ENCODE measurements at places on chromosomes 7 and 10. TPM values are rescaled to one million over a fixed set of nuclear protein-coding genes. Genes with fewer than 3 reads are reported as not detected.

The CALCR gene
- not detected for total RNA-seq

The ELOVL3 gene
- 0.22 TPM for total RNA-seq

The C7orf33 gene
- not detected for total RNA-seq

The FLNC gene
- total RNA-seq, result not detected

The CAMK2B gene
- total RNA-seq, result not detected

The TMEM178B gene
- total RNA-seq, result not detected

The ZNF488 gene
- not detected for total RNA-seq

The CUEDC2 gene
- 70.3 TPM for total RNA-seq

The SUV39H2 gene
- total RNA-seq, result 22.3 TPM

The ENTPD1 gene
- total RNA-seq, result 10.9 TPM

The IGFBP1 gene
- total RNA-seq, result not detected

DNA sequence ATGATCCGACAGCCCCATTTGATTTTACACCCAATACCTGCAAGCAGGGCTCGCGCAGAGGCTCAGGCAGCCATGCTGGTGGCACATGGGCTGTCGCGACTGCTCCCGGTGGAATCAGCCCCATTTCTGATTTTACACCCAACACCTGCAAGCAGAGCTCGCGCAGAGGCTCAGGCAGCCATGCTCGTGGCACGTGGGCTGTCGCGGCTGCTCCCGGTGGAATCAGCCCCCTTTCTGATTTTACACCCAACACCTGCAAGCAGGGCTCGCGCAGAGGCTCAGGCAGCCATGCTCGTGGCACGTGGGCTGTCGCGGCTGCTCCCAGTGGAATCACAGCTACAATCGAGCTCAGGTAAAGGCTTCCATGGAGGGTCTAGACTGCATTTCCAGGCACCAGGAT lies 244.1 kb downstream of the PTPRN2 start:
- DNase-seq, result no peak

DNA sequence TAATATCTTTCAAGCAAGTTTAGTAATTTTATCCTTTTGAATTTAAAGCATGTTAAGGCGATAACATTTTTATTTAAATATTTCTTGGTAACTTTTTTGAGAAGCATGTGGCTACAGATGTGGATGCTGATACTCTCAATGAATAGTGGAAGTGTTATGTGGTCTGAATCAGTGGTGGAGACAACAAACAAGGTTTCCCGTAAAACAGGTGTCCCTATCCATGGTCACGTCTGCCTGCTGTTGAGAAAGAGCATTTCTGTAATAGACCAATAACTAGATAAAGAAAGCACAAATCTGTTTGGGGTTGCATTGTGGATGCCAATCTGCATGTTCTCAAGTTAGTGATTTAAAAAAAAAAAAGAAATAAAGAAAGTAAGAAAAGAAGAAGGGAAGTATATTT lies 13.9 kb upstream of the MAPK8 start:
- DNase-seq, result no peak

DNA sequence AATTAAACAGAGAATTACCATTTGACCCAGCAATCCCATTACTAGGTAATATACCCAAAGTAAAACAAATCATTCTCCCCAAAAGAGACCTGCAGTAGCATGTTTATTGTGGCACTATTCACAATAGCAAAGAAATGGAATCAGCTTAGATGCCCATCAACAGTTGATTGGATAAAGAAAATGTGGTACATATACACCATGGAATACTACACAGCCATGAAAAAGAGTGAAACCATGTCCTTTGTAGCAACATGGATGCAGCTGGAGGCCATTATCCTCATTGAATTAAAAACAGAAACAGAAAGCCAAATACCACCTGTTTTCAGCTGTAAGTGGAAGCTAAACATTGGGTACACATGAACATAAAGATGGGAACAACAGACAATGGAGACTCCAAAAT lies 1141.8 kb upstream of the AUTS2 start:
- no peak for DNase-seq

GRCh38 chr10:89959433-89960110 lies 258.2 kb downstream of the KIF20B start:
- DNase-seq, result no peak

DNA sequence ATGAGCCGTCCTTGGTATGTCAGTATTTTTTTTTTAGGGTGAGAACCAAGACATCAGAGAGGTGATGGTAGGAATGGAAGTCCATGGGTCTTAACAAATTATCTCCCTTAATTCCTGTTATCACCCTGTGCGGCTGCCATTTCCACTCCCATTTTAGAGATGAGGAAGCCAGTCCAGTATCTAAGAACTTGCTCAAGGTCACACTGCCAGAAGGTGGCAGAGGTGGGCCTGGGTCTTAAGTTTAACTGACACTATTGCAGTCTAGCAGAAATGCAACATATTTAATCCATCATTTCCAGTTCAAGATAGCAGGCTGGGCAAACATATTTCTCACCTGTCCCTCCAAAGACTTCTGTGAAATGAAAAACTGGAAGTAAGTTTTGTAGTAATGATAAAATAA lies 108.3 kb downstream of the GLI3 start:
- DNase-seq, result no peak

DNA sequence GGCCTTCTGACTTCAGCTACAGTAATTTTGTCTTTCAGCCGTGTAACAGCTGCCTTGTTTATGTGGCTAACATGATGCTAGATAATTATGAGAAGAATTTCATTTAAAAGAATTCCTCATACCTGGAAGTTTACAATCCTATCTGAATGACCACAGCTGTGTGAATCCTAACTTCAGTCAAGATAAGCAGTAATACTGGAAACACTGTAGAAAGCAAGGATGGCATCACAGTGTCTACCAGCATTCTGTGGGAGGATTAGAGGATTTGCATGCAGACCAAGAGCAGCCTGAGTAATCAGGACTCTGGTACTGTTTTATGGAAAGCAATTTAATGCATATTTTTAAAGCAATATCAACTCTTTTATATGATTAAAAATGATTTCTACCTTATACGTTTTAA lies 282.4 kb downstream of the EXOC4 start:
- DNase-seq, result no peak

- no peak for DNase-seq
Measured at GRCh38 chr10:121891103-121891502, 36.7 kb downstream of the ATE1 start.

- DNase-seq, result no peak
Measured at GRCh38 chr7:29976266-29976665, 13.3 kb downstream of the SCRN1 start.

DNA sequence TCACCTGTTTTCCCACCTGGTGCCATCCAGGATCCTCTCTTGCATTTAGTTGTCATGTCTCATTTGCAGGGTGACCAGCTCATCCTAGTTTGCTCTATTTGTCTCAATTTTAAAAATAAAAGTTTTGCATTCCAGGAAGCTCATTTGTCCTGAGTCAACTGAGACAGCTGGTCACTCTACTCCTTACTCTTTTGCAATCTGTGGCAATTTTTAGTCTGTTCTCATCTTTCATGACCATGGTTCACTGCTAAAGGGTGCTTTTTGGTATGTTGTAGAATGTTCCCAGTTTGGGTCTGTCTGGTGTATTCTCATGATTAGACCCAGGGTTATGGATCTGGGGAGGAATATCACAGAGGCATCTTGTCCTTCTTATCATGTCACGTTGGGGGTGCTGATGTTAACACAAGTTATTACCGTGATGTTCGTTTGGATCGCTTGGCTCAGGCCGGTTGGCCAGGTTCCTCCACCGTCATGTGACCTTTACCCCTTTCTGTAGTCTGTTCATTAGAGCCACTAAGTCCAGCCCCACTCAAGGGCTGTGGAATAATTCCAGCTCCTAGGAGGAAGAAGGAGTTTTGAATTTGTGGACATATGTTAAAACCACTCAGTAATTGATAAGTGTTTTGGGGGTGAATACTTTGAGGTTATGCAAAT lies 103.3 kb upstream of the IGFBP3 start:
- no peak for DNase-seq

DNA sequence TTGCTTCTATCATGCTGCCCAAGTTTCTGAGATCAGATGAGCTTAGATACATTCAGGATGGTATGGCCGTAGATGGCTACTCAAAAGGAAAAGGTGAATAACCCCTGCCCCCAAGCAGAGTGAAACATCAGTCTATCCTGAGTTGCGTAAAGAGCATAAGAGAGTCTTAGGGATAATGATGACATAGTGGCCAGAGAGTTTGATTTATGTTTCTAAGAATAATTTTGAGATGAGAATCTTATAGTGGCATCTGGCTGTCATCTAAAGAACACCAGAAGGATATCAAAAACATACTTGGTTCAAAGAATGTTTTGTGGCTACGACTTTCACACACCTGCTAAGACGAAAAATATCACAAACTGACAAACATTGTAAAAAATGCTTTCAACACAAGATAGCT lies 20.6 kb downstream of the PIK3CG start:
- no peak for DNase-seq

DNA sequence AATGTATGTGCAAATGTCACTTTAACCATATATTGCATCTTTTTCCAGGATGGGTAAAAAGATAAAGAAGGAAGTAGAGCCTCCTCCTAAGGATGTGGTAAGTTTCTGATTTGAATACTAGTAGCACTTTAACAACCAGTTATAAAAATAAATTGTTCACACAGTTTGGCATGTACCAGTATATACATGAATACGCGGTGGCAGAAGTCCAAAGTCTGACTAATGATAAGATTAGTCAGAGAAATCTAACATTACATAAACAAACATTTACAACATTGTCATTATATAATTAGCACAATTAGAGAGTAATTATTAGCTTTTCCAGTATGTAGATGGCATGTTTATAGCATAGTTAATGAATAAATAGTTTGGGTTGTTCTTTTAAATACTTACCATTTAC lies 4.1 kb downstream of the ARMC3 start:
- DNase-seq, result no peak

DNA sequence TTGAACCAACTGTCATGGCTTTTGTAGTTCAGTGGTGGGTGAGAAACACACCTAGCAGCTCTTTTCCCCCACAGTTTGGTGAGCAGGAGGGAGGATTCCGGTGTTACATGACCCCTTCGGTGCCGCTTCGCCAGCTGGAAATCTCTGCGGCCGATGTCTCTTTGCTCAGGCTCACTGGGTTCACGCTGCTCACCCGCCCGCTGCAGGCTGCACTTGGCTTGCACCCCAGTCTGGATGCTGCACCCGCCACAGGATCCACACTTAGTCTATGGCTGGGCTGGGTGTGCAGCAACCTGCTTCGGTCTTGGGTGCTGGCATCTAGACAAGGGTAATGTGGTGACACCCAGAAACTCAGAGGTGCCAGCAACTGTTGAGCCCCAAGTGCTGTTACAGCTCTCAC lies 191.8 kb downstream of the PON1 start:
- DNase-seq, result no peak

- no peak for DNase-seq
Measured at GRCh38 chr7:14604606-14605005, 297.9 kb downstream of the DGKB start.

DNA sequence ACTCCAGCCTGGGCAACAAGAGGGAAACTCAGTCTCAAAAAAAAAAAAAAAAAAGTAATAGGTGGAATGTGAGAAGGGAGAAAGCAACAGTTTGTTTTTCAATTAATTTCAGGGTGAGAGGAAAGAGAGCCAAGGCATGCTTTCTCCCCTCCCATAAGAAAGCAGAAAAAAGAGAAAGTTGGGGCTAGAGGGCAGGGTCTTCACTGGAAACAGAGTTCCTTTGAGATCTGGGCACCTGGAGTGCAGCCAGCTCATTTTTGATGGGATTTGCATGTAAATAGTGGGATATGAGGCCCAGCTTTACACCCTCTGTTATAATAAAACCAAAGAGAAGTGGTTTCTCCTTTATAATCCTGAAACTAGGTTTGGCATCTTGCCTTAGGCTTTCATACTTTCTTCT lies 13.8 kb upstream of the STOX1 start:
- no peak for DNase-seq

DNA sequence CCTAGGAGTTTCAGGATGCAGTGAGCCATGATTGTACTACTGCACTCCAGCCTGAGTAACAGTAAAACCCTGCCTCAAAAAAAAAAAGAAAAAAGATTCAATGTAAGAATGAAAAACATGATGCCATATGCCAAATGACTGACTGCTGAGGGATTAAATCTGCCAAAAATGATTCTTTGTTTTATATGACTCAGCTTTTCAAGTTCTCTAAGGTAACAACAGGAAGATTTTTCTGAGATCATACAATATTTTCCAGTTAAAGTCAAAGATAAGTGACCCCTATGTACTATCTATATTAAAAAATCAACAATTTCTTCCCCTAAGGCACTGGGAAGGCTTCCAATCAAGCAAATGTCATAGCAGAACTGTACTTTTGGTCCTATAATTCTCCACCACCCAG lies 271.2 kb upstream of the IMMP2L start:
- DNase-seq, result no peak

GRCh38 chr7:24786306-24786705 lies 29.0 kb upstream of the GSDME start:
- DNase-seq, result no peak

- DNase-seq, result no peak
Measured at GRCh38 chr7:155408651-155409586, 49.0 kb upstream of the EN2 start.

GRCh38 chr10:98478430-98479222 lies 31.9 kb upstream of the HPS1 start:
- no peak for DNase-seq

- DNase-seq, result no peak
Measured at GRCh38 chr10:113859261-113859660, 4.8 kb downstream of the NHLRC2 start.

GRCh38 chr7:89312551-89312950 lies 517.0 kb upstream of the TEX47 start:
- no peak for DNase-seq

DNA sequence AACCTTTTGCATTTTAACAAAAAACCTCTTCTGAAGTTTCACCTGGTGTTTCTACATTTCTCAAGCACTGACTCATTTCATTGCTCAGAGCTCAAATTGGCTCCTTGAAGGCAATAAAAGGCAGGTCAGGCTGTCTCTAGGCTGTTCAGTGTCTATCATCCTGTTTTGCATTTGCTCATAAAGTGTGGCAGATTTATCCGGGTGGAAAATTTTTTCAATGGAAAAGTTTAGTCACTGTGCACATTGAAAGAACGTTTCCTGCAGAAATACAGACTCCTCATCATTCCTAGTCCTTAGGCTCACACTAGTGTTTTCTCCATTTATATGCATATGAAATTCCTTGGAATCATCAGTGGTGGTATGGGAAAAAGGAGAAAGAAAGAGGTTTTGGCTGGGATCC lies 114.2 kb upstream of the DGKB start:
- no peak for DNase-seq

GRCh38 chr7:129376076-129376777 lies 58.0 kb upstream of the STRIP2 start:
- DNase-seq, result no peak

All from activated naive CD8-positive, alpha-beta T cell treated with anti-CD3 and anti-CD28 coated beads, Interleukin-2, amount 10 ng/mL, durations not matched to agents 7 days and 5 days (primary cell).